A549 treated with CORT108297 at 1 μM for 4 hours (cell line): ENCODE measurements at places on chromosomes 7 and 10. TPM values are rescaled to one million over a fixed set of nuclear protein-coding genes. Genes with fewer than 3 reads are reported as not detected.

Gene CYP2C8
- total RNA-seq: not detected in 5 replicates

Gene TOMM7
- 430 to 1,226 TPM (median 470 TPM) in 5 replicates for total RNA-seq

Gene DGKI
- total RNA-seq: 0.20 to 0.40 TPM (median 0.29 TPM) in 5 replicates

Gene GLCCI1
- total RNA-seq: 0.65 to 1.1 TPM (median 0.99 TPM) in 5 replicates

Gene MSMB
- not detected in 5 replicates for total RNA-seq

Gene C7orf57
- total RNA-seq: 0.14 to 0.57 TPM (median 0.21 TPM) in 5 replicates

Gene NEUROG3
- not detected in 5 replicates for total RNA-seq

Gene ZCCHC24
- total RNA-seq: 3.3 to 5.2 TPM (median 4.3 TPM) in 5 replicates

Gene DBNL
- 56.5 to 77.6 TPM (median 70.8 TPM) in 5 replicates for total RNA-seq

Gene TMEM270
- total RNA-seq: 0.26 TPM in 1 of 5 replicates, not detected in the others

Gene GBX1
- total RNA-seq: 0.10 to 0.18 TPM in 2 of 5 replicates, not detected in the others

Gene AFAP1L2
- 21.0 to 29.6 TPM (median 27.0 TPM) in 5 replicates for total RNA-seq

Gene SLC26A5
- not detected in 5 replicates for total RNA-seq

Gene OIT3
- 0.05 to 0.07 TPM (median 0.06 TPM) in 3 of 5 replicates, not detected in the others for total RNA-seq

Gene RGR
- total RNA-seq: not detected in 5 replicates

Gene CDNF
- total RNA-seq: 0.85 to 1.3 TPM (median 1.1 TPM) in 5 replicates

Gene SPDYE2B
- not detected in 5 replicates for total RNA-seq

Gene CHST3
- total RNA-seq: 34.1 to 43.0 TPM (median 35.6 TPM) in 5 replicates

Gene NIPSNAP2
- total RNA-seq: 42.9 to 54.9 TPM (median 49.1 TPM) in 5 replicates

Gene GIMAP8
- not detected in 5 replicates for total RNA-seq

Gene CYP2W1
- 0.02 TPM in 1 of 5 replicates, not detected in the others for total RNA-seq

Gene ZNF503
- total RNA-seq: 7.1 to 13.0 TPM (median 12.2 TPM) in 5 replicates

Gene TMEM254
- total RNA-seq: 14.9 to 22.7 TPM (median 20.0 TPM) in 5 replicates

Gene BRAT1
- total RNA-seq: 24.3 to 40.7 TPM (median 39.4 TPM) in 5 replicates

Gene CCDC7
- 0.62 to 1.0 TPM (median 0.89 TPM) in 5 replicates for total RNA-seq

Gene SFRP5
- 1.2 to 2.8 TPM (median 2.4 TPM) in 5 replicates for total RNA-seq

Gene BLVRA
- 67.3 to 79.6 TPM (median 71.9 TPM) in 5 replicates for total RNA-seq

Gene THSD7A
- total RNA-seq: 1.5 to 2.6 TPM (median 2.3 TPM) in 5 replicates

Gene AKR1C1
- 486 to 610 TPM (median 589 TPM) in 5 replicates for total RNA-seq

Gene HABP2
- total RNA-seq: 0.07 to 0.15 TPM (median 0.12 TPM) in 5 replicates

Gene TLL2
- 0.09 to 0.15 TPM (median 0.14 TPM) in 5 replicates for total RNA-seq

Gene ITGA8
- not detected in 5 replicates for total RNA-seq
